CD4-positive, alpha-beta T cell treated with Interleukin-10 for 1 hour (primary cell): ENCODE measurements at places on chromosomes 4 and X.
A peak's percentile ranks its signal among the peaks of the same experiment; 100 is the strongest.

DNA sequence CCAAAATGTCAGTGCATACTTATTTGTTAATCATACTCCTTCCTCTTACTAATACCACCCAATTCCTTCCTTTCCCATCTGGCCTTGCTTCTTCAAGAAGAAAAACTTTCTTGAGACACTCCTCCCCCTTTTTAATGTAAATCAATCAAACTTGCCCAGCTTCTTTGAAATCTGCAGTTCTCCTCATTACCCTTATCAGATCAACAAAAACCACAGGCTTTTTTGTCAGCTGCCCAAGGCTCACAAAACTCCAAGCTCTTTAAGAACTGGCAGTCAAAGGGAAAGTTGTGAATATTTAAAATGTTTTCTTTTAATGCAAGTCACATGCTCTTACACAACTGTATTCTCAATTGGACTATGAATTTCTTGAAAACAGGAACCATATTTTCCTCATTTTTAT is 11.3 kb upstream of the MYOZ2 start:
- DNase-seq: no peak

DNA sequence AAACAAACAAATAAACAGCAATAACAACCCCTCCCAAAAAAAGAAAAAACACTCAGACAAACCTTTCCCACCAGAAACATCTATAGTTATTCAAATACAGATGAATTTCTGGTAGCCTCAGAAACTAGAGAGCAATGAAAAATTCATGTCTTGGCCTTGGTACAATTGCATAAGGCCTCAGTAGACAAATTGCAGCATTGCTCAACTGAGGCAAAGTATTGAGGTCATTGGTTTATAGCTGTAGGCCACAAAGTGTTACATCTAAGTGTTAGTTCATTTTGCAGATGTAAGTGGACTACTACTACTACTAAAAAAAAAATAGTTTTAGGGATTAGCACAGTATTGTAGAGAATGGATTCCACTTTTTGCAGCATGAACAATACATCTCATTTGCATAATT is 2268.3 kb downstream of the ARAP2 start:
- DNase-seq: no peak

DNA sequence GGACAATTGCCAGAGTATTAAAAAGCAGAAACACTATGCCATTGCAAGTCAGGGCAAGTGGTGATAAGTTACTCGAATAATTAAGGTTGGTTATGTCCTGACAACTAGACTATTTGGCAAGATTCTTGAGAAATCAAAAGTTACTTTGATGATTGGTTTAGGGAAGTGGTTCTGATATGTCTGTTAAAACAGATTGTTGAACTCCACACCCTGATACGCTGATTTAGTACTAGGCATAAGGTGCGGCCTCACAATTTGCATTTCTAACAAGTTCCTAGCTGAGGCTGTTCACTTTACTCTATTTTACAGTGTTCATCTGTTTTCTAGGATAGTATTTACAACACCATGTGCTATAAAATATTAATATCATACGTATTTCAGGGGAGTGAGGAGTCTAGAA is 12.5 kb downstream of the GABRA4 start:
- no peak for DNase-seq

DNA sequence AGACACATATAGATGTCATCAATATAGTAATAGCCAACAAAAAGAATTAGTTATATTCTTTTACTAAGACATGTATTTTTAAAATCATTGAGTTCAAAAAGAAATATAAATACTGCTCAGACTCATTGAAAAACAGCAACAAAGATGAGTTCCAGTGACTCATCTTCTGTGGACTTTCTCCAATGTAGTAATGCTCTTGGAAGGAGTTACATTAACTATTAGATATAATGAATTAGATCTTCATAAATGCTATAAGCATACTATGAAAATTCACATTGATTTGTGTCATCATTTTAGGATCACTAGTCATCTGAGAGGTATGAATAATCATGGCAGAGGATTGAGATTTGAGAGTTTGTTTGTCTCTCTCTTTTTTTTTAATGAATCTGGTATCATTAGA is 547.8 kb upstream of the PCDH7 start:
- DNase-seq: no peak

GRCh38 chrX:38474543-38474942 is 86.8 kb upstream of the TSPAN7 start:
- no peak for DNase-seq

GRCh38 chr4:78654807-78655206 is 103.2 kb downstream of the ANXA3 start:
- no peak for DNase-seq

- DNase-seq: no peak
Observed at GRCh38 chr4:56132835-56133234, 184.1 kb downstream of the CEP135 start.

GRCh38 chr4:36099509-36099908 is 144.8 kb downstream of the ARAP2 start:
- no peak for DNase-seq

DNA sequence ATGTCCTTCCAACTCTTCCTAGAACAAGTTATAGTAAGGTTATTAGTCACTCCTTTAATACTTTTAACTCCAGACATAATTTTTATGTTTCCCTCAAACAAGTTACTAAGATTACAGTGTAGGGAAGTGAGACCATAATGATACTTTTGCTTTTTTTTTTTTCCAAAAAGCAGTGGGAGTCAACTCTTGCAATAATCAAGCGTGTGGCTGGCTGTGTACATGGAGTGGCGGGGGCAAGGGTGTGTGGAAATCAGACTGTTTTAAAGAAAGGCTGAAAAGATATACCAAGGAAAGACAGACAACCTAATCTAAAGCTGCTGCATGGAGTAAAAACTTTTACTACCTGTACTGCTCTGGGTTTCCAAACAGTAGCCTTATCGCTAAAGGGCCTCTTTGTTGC is 4.1 kb downstream of the NOA1 start:
- no peak for DNase-seq

GRCh38 chr4:88584471-88584900 is 7.8 kb upstream of the HERC3 start:
- DNase-seq: no peak

DNA sequence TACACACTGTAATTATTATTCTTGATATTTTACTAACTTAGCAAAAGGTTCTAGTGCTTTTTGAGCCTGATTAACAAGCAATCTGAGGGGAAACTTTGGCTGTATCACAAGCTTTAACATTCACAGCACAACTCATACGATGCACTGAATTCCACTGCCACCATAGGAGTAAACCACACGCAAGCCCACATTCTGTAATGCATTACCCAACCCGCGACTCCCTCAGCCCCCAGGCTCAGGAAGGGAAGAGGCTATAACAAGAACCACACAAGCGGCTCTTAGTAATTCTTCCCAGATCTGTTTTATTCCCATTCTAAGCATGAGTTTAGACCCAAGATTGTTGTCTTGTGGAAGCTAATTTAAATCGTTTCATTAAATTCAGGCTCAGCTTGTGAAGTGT is 138.5 kb upstream of the TBL1X start:
- no peak for DNase-seq

DNA sequence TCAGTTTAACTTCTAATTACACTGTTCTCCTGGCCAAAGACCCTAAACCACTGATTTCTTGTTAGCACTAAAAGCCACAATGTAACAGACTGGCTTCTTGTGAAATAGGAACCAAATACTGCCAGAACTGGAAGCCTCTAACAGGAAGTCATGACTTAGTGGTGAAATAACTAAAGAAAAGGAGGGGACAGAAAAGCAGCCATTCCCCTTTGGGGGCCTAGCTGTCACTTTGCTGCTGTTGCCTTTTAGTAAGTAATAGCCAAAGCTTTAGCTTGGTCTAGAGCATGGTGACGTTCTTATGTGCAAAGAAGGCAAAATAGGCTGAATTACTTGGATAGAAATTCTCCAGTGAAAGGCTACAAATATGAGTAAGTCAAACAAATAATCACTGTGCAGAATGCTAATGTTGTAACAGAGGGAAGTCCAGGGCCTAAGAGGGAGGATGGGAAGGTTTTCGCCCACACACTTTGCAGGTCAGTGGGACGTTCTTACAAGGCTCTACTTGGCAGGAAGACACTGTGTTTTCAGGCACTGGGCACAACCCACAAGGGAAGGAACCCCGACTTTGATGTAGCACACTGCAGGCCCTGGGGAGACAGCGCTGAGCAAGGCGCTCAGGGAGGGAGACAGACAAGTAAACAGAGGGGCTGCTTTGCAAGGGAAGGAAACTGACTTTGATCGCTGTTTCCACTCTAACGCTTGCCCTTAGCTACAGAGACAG is 16.7 kb downstream of the GAB3 start:
- DNase-seq: peak; percentile 60

DNA sequence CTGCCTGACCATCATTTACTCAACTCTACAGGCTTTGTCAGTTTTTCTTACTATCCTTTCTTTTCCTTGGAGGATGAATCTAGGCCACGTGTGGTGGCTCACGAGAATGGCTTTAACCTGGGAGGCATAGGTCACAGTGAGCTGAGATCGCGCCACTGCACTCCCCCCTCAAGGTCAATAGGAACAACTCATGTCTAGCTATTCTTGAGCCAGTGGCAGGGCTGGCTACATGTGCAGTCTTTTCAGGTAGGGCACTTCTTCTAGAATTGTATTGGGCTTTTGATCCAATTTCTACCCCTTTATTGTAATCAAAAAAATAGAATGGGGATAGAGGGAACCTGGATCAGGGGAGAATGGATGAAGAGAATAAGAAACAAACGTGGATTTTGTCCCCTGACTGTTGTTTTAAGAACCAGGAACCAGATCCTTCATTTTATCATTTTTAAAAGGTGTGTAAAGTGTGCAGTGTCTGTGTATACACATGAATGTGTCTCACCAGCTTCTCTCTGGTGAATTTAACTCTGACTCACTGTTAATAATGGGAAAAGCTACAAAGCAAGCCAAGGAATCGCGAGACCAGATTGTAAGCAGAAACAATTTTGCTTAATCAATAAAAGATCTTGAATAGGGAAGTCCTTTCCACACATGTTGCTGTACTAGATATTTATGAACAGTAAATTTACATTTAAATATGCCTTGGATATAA is 283.9 kb upstream of the GPC4 start:
- no peak for DNase-seq

GRCh38 chrX:134670134-134670924 is 12.1 kb upstream of the PLAC1 start:
- no peak for DNase-seq

DNA sequence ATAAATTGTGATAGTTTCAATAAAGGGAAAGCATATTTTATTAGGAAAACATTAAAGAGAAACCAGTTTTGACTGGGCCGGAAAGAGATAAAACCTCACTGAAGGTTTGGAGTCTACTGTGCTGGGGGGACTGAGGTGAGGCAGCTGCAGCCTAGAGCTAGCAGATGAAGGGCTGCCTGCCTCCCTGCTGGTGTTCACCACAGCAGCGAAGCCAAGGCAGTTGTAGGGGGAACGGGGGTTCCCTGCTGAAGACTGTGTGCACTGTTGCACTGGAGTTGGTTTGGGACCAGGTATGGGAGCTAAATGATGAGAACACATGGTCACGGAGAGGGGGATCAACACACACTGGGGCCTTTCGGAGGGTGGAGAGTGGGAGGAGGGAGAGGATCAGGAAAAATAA is 546.5 kb upstream of the SMIM31 start:
- no peak for DNase-seq

GRCh38 chr4:3689006-3689405 is 77.2 kb upstream of the ADRA2C start:
- no peak for DNase-seq

- no peak for DNase-seq
Observed at GRCh38 chrX:109943092-109943739, 59.7 kb upstream of the TMEM164 start.

- peak; percentile 61 for DNase-seq
Observed at GRCh38 chr4:148447681-148448080, 5.5 kb upstream of the NR3C2 start.

GRCh38 chr4:140308366-140309123 is 64.9 kb upstream of the SCOC start:
- no peak for DNase-seq

- no peak for DNase-seq
Observed at GRCh38 chr4:151664289-151664688, 96.5 kb downstream of the GATB start.

DNA sequence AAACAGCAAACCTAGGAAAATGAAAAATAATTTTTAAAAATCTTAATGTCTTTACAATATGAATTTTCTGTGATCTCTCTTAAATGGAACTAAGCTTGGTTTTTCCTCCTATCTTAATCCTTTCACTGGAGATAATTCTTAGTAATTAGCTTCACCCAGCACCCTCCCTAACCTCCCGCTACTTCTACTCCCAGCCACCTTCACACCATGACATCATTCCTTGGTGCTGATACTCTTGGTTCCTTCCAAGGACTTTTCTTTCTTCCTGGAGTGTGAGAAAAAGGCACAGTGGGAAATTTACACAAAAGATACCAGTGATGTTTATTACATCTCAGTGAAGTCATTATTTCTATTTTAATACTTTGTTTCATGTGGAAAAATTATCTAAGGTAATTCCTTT is 163.6 kb upstream of the PLAC1 start:
- no peak for DNase-seq

- no peak for DNase-seq
Observed at GRCh38 chrX:130245441-130245840, 23.3 kb downstream of the ZNF280C start.

- no peak for DNase-seq
Observed at GRCh38 chr4:7003176-7003878, 39.8 kb upstream of the TADA2B start.

DNA sequence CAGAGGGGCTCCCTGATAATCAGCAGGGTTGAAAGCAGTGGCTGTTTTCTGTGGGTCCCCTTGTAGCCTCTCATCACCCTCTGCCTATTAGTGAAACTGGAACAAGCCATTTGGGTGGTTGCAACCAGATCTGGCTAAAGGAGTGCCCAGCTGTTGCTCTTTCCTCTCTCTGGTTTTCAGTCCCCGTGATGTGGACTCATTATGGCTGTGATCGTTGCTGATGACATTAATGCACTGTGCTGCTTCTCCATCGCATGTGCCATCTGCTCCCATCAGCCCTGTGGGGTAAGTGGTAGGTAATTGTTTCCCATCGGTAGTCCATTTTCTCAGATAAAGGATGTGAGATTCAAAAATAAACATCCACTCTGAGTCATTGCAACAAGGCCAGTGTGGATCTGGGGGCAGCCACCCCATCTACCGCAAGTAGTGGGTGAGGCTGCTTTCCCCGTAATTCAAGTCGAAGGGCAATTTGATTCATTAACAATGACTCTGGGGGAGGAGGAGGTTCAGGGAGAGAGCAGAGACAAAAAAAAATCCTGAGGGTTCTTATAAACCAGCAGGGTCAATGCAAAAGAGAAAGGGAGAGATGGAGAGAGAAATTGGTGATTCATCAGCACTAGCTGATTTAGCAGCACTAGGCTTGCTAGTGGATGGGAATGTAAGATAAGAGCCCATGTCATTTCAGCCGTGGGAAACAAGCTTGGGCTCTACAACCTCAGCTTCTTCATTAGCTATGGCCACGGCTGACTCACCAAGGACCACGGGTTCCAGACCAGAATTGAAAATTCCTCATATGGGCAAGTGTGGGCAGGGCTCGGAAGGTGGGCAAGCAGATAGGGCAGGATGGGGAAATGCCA is 357.8 kb downstream of the MID1IP1 start:
- peak; percentile 2 for DNase-seq

DNA sequence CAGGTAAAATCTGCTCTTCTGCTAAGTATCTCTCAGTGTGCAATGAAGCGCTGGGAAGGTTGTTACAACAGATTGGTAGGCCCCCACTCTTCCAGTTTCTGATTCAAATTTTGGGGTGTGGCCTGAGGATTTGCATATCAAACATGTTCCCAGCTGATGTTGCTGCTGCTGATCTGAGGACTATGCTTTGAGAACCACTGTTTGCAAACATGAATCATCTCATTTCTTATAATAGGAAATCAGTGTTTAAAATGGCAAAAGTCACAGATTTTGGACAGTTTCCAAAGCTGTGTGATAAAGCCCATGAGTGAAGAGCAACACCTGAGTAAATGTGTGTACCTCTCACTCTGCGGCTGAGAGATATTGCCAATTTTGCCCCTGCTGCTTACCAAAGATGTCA is 36.2 kb upstream of the NDNF start:
- DNase-seq: no peak
